Stimulated activated CD4-positive, alpha-beta T cell treated with anti-CD3 and anti-CD28 coated beads, TNF-alpha, amount 100 ng/mL, for 24 hours (primary cell): ENCODE measurements at places on chromosomes 3 and 15.

DNA sequence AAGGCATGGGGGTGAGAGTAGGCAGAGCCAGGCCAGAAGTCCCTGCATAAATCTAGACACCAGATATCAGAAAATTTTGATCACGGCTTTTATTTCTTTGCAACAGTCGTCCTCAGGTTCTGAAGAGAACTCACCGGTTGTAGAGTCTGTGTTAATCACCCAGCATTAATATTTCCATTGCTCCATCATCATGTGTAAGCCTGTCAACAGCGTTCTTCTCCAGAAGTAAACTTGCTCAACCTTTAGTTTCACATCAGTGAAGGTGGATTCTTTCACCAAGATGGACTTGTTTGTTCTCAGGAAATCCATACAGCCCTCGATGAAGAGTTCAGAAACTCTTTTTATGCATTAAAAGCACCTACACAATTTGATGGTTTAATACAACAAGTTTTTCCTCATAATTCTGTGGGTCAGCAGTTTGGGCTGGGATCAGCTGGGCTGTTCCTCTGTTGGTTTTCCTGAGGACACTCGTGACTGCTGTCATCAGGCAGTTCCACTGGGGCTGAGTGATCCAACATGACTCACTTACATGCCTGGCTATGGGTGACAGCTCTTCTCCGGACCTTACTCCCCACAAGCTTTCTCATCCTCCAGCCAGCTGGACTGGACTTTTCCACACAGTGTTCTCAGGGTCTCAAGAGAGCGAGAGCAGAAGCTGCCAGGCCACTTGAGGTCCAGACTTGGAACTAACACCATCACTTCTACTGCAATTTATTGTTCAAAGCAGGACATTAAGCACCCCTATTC is 303.4 kb downstream of the ZNF621 start:
- DNase-seq: no peak

GRCh38 chr3:64295594-64295993 is 70.3 kb upstream of the PRICKLE2 start:
- no peak for DNase-seq

- DNase-seq: no peak
These were observed 37.9 kb downstream of the PPCDC start for GRCh38 chr15:75061272-75061671.

- no peak for DNase-seq
These were observed 11.7 kb downstream of the PLCB2 start for GRCh38 chr15:40295877-40296560.

- DNase-seq: no peak
These were observed 362.5 kb upstream of the EPHA3 start for GRCh38 chr3:88744896-88745295.

DNA sequence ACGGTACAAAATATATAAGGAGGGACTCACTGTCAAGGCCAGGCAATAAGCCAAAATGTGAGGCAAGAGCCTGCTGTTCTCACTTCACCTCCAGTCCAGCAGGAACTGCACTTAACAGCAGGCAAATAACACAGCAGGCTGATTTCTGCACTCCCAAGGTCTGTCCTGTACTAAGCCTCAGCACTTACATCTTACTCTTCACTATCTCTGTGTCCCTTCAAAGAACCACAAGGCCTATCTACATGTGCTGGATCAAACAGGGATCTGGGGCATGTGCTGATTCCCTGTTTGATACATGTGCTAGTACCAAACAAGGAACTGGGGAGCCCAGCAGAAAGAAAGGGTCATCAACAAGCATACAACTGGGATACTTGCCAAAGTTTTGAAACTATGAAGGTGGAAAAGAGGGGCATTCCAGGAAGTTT is 22.2 kb downstream of the UACA start:
- no peak for DNase-seq

- DNase-seq: no peak
These were observed 28.6 kb downstream of the PLD1 start for GRCh38 chr3:171781711-171782127.

DNA sequence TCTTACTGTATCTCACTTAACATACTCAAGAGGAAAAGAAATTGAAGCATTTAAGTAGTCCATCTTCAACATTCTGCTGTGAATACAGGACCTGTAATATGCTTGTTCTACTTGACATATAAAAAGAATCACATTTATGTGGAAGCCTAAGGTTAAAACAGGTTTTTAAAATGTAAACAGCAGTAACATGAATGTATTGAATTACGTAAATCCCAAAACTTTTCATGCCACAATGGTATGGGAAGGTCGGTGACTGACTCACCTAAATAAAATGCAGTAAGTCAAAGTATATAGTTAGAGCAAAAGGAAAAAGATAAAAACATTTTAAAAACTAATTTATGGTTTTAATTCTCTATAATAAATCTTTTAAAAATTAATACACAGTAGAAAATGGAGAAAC is 115.7 kb upstream of the TJP1 start:
- no peak for DNase-seq

DNA sequence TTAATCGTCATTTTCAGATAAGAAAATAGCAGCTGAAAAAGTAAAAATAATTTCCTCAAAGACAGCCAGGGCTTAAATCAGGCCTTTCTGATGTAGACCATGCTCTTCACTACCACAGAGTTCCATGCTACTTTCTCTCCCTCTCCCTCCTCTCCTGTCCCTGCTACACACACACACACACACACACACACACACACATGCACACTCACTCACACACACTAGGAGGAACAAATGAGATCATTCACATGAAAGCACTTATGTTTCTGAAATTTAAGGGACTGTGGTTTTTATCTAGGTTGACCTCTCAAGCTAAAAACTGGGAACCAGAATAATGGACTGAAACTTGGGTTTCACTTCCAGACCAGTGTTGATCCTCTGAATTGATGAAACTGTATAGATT is 4.1 kb upstream of the PSMA4 start:
- no peak for DNase-seq

DNA sequence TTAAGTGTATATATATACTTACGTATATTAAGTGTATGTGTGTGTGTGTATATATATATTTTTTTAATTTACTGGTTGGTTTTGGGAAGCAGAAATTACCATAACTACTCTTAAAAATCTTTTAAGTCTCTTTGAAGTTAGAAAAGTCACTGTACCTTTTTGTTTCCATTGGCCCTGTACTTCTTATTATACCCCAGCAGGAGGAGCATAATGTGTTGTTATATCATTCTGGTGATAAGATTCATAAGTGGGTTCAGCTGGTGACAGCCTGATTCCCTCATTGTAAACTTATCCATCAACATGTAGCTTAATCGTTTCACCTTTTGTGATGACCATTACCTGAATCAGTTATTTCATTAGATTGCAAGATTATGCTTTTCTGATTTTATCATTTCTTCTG is 30.8 kb downstream of the MLH1 start:
- no peak for DNase-seq

GRCh38 chr3:186638259-186638658 is 1.9 kb upstream of the FETUB start:
- no peak for DNase-seq

DNA sequence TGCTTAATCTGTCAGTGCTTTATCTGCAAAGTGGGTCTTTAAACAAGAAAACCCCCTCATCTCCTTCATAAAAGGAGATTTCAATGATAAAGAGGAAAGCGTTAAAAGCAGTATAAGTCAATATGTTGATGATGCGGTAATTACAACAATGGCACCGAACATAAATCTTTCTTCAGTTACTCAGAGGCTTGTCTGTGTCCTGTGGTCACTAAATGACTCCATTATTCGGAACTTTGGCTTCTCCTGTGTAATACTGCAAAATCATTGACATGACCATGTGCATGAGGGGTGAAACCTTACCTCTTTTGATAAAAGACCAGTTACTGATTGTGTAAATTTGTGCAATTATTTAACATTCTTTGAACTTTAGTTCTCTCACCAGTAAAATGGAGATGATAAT is 4.8 kb upstream of the USP3 start:
- DNase-seq: no peak

DNA sequence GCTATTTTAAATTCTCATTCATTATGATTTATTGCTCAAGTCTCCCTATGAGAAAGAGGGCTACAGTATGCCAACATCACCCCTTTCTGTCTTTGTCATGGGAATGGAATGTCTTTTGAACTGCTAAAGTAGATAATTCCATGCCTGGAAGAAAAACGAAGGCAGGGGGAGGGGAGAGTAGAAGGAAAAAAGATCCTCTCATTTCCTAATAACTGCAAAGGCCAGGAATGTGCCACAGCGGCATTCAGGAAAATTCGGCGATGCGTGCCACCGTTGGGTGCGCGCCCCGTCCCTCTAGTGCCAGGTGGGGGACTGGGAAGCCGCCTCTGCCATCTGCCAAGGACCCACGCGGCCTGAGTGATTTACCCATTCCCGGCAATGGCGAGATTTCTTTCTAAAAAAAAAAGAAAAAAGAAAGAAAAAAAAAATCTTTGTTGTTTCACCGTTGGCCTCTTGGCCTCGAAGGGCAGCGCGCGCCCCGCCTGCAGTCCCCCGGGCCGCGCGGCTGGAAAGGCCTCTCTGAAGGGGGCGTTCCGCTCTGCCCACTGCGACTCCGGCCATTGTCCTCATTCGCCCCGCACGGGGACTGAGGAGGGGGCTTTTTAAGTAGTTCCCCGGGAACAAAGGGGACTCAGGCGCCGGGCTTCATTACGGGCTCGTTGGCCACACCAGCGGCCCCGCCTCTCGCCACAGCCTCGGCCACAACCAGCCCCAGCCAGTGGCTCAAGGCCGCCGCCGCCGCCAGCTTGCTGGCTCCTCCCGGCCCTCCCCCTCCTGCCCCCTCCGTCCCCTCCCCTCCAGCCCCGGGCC is 54.5 kb downstream of the CPN2 start:
- DNase-seq: no peak

GRCh38 chr15:100041127-100041828 is 300.5 kb downstream of the ADAMTS17 start:
- DNase-seq: no peak

- no peak for DNase-seq
These were observed 90.5 kb downstream of the DNASE1L3 start for GRCh38 chr3:58120075-58120812.

GRCh38 chr3:36954452-36955134 is 9.7 kb upstream of the TRANK1 start:
- no peak for DNase-seq

DNA sequence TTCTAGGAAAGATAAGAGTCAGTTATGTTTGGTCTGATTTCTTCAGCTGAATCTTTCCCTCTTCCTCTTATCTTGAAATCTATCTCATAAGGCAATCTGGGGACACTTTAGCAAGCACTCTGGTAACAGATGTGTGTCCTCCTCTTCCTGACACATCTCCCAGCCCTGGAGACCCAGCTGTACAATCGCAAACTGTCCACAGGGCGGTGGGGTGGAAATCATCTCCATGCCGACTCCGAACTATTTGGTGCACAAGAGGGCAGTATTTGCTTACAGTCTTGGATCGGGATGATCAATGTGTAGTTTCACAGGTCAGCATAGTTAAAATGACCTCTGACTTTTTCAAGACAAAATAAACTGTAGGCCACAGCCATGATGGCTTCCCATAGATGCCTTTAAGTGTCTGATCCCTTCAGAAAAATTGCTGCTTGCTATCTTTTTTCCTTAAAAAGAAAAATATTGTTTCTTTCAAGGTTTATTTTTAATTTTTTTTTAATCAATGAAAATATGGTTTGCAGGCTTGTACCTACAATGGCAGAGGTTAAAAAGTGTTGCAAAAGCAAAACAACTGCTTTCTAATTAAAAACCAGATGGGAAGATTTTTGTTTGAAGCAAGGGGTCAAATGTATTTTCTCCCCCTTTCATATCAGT is 17.7 kb downstream of the EEFSEC start:
- no peak for DNase-seq

- no peak for DNase-seq
These were observed 2.0 kb upstream of the CD200R1 start for GRCh38 chr3:112976953-112977352.

GRCh38 chr3:58043933-58044332 is 35.7 kb downstream of the FLNB start:
- DNase-seq: no peak

GRCh38 chr3:134751831-134752230 is 43.2 kb upstream of the EPHB1 start:
- no peak for DNase-seq

GRCh38 chr15:38354315-38354929 is 99.5 kb upstream of the FAM98B start:
- DNase-seq: peak; percentile 39

GRCh38 chr15:77335298-77335697 is 84.6 kb downstream of the PEAK1 start:
- DNase-seq: no peak

- no peak for DNase-seq
These were observed 199.5 kb downstream of the ERC2 start for GRCh38 chr3:56268616-56269383.

- no peak for DNase-seq
These were observed 238.8 kb downstream of the GAP43 start for GRCh38 chr3:115862099-115862498.

GRCh38 chr3:119300991-119301391 is 6.8 kb downstream of the ARHGAP31 start:
- no peak for DNase-seq

GRCh38 chr15:33639051-33639450 is 328.3 kb downstream of the RYR3 start:
- no peak for DNase-seq

- DNase-seq: peak; percentile 14
These were observed 677.4 kb downstream of the SQOR start for GRCh38 chr15:46312133-46312740.

GRCh38 chr3:197709135-197709534 is 27.6 kb downstream of the RUBCN start:
- DNase-seq: no peak

DNA sequence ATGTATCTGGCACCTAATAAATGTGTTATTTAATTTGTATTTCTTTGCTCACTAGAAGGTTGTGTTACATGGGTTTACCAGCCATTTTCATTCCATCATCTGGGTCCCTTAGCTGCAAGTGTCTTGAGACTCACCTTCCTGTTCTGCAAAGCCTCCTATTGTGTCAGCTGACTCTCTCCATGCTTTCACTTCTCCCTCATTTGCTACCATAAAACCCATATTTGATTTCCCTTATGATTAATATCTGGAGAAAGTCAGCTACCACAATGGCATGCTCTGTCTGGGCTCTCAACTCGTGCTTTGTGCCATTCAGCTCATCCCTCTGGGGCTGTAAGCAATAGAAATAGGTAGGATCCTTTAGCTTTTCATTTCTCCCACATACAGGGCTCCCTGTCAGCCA is 79.5 kb upstream of the EIF1B start:
- no peak for DNase-seq

GRCh38 chr3:33437556-33438283 is 2.5 kb downstream of the UBP1 start:
- DNase-seq: no peak

- no peak for DNase-seq
These were observed 10.7 kb upstream of the SLC15A2 start for GRCh38 chr3:121883507-121883906.

DNA sequence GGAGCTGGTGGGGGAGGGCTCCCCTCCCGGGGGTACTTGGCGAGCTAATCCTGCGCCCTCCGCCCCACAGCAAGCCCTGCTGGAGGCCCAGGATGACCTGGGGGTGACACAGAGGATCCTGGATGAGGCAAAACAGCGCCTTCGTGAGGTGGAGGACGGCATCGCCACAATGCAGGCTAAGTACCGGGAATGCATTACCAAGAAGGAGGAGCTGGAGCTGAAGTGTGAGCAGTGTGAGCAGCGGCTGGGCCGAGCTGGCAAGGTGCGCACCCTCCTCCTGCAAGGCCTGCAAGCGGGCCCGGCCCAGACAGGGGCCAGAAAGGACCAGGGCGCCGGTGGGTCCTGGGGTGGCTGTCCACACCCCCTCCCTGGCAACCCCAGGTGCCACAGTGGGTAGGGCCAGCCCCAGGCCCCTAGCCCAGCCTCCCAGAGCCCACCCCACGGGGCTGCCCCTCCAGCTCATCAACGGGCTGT is 56.5 kb downstream of the SEMA3G start:
- no peak for DNase-seq
